ENCODE measurements at places on chromosomes 2 and 18. TPM values are rescaled to one million over a fixed set of nuclear protein-coding genes. Genes with fewer than 3 reads are reported as not detected.

DNA sequence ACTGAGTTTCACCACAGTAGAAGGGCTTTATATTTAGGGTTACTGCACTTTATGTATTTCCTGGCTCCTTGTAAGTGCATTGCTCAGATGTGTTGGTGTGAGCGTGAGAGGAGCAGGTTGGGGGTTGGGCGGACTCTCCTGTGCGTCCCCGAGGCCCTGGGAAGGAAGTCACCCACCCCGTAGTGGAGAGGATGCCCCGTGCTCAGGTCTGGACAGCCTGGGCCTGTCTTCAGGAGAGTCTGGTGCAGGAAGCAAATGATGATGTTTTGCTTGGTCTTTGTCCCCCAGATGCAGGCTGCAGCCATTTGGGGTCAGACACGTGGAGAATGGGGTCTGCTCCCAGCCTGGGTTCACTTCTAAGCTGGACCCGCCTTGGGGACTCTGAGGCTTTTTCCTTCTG is 182.8 kb downstream of the LDLRAD4 start:
- no peak overlapping the region for H3K27ac ChIP-seq
- H3K4me1 ChIP-seq, result no peaks in the 10 kb centered on the region
- H3K27me3 ChIP-seq, result no peaks in the 10 kb centered on the region
- DNase-seq, result no peak

DNA sequence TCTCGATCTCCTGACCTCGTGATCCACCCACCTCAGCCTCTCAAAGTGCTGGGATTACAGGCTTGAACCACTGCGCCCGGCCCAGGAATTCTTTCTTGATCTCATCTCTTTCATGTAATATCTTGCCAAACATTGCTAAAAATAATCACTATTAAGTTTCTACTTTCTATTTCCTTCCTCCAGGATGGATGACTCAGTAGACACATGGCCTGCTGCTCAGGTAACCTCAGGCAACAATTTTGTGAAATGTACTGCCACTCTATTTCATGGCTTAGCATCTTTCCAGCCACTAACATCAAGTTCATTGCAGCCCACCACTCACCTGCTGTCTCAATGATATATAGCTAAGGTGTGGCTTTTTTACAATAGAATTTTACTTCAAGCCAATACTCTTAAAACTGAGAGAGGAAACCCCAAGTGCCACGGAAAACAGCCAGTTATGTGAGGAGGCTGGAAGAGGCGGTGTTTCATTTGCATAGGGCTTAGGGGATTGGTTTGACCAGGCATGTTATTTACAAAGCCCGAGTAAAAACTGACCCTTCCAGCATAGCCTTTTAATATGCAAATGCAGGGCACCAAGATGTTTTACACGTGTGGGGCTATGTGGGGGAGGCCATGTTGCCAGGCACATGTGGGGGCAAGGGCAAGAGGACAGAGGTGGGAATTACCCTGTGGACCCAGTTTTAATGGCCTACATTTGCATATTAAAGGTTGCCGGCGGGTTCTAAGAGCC is 11.3 kb upstream of the SUMO1 start:
- no peaks in the 10 kb centered on the region for H3K27me3 ChIP-seq
- no peaks in the 10 kb centered on the region for H3K36me3 ChIP-seq
- H3K27ac ChIP-seq, result no peak overlapping the region
- no peaks in the 10 kb centered on the region for H3K4me1 ChIP-seq

DNA sequence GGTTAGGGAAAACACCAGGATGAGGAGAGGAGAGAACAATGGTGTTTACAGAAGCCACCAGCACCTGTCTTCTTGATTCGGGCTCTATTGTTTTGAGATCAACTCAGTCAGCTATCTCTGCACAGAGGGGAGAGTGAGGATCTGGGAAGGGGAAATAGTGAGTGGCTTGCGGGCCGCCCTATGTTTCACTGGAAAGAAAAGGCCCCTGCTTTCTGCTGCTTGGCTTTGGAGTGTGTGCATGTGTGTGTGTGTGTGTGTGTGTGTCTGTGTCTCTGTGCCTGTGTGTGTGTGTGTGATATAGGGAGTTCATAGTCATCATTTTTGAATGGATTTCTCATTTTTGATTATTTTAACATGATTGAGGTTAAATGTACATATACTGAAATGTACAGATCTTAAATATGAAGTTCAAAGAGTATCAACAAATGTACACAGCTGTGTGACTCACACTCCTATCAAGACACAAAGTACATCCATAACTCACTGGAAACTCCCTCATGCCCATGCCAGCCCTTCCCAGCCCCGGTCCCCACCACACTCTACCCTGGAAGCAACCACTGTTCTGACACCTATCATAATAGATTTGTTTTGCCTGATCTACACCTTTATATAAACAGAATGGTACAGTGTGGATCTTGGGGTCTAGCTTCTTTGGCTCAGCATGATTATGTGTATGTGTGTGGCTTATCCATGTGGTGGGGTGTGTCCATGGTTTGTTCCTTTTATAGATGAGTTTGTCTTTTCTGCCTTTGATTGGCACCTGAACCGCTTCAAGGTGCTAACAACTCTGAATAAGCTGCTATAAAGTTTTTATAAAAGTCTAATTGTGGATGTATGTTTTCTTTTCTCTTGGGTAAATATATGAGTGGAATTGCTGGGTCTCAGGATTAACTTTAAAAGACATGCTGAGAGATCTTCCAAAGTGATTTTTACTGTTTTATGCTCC is 258.3 kb downstream of the SETBP1 start:
- H3K36me3 ChIP-seq, result no peaks in the 10 kb centered on the region
- no peaks in the 10 kb centered on the region for H3K4me1 ChIP-seq
- DNase-seq, result no peak
- no peak overlapping the region for H3K4me3 ChIP-seq

- H3K36me3 ChIP-seq, result no peaks in the 10 kb centered on the region
- no peaks in the 10 kb centered on the region for H3K4me1 ChIP-seq
- DNase-seq, result no peak
- no peak overlapping the region for H3K4me3 ChIP-seq
- H3K27me3 ChIP-seq, result no peaks in the 10 kb centered on the region
These were observed 515.4 kb upstream of the SOX11 start for GRCh38 chr2:5176764-5177163.

The CAPN14 gene
- polyA plus RNA-seq, result 0.36 TPM

- no peak overlapping the region for H3K4me3 ChIP-seq
- no peaks in the 10 kb centered on the region for H3K4me1 ChIP-seq
- H3K27ac ChIP-seq, result no peak overlapping the region
- H3K27me3 ChIP-seq, result no peaks in the 10 kb centered on the region
- DNase-seq, result no peak
These were observed 80.5 kb downstream of the NRXN1 start for GRCh38 chr2:50951437-50951836.

The EFEMP1 gene
- not detected for polyA plus RNA-seq

GRCh38 chr18:51862051-51862715 is 477.8 kb upstream of the DCC start:
- no peaks in the 10 kb centered on the region for H3K27me3 ChIP-seq
- no peaks in the 10 kb centered on the region for H3K4me1 ChIP-seq
- H3K27ac ChIP-seq, result no peak overlapping the region
- no peak overlapping the region for H3K4me3 ChIP-seq

The RMDN2 gene
- 3.1 TPM for polyA plus RNA-seq

GRCh38 chr2:201433394-201433995 is 17.8 kb downstream of the TRAK2 start:
- no peak overlapping the region for H3K4me3 ChIP-seq
- H3K36me3 ChIP-seq, result no peaks in the 10 kb centered on the region
- no peaks in the 10 kb centered on the region for H3K27me3 ChIP-seq
- no peak overlapping the region for H3K27ac ChIP-seq
- peaks cover 52% of the 10 kb centered on the region for H3K4me1 ChIP-seq

The TMEM169 gene
- 2.4 TPM for polyA plus RNA-seq

GRCh38 chr2:219118504-219118903 is 42.1 kb downstream of the NHEJ1 start:
- no peaks in the 10 kb centered on the region for H3K27me3 ChIP-seq
- H3K27ac ChIP-seq, result no peak overlapping the region
- H3K4me3 ChIP-seq, result no peak overlapping the region
- DNase-seq, result no peak
- H3K36me3 ChIP-seq, result no peaks in the 10 kb centered on the region

GRCh38 chr2:26711457-26712161 is 19.1 kb downstream of the KCNK3 start:
- no peak overlapping the region for H3K4me3 ChIP-seq
- no peak for DNase-seq
- H3K4me1 ChIP-seq, result no peaks in the 10 kb centered on the region
- no peaks in the 10 kb centered on the region for H3K27me3 ChIP-seq
- no peak overlapping the region for H3K27ac ChIP-seq

The CIB4 gene
- not detected for polyA plus RNA-seq

DNA sequence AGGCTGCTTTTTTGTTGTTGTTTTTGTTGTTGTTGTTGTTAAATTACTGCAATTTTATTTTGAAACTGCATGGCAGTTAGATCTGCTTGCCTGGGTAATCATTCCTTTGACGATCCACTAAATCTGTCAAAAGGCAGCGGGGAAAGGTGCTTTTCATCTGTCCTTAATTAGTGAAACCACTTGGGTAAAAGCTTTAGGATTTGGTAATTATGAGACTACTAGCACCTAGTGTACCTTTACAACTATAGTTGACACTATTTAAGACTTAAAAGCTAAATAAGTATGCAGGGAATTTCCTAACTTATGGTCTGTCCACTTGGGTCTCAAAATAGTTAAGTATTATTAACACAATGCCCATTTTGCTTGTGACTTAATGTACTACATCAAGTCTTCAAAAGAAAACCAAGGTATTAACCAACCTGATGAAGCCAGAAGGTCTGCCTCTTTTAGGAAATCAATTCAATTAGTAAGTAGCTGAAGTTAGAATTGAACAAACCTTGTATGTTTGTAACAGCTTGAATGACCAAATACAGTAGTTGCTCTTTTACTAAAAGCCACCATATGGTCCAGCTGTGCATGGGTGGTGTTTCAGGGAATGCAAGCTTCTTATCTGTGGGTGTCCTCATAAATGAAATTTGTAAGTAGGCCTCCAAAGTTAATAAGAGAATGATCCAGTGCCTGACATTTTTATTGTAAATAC is 44.8 kb downstream of the NAB1 start:
- no peak overlapping the region for H3K4me3 ChIP-seq
- H3K27me3 ChIP-seq, result no peaks in the 10 kb centered on the region
- no peaks in the 10 kb centered on the region for H3K4me1 ChIP-seq
- no peak for DNase-seq

- no peak overlapping the region for H3K4me3 ChIP-seq
- no peak for DNase-seq
- H3K4me1 ChIP-seq, result no peaks in the 10 kb centered on the region
- no peaks in the 10 kb centered on the region for H3K27me3 ChIP-seq
These were observed 247.6 kb downstream of the SLC8A1 start for GRCh38 chr2:40204268-40204667.

DNA sequence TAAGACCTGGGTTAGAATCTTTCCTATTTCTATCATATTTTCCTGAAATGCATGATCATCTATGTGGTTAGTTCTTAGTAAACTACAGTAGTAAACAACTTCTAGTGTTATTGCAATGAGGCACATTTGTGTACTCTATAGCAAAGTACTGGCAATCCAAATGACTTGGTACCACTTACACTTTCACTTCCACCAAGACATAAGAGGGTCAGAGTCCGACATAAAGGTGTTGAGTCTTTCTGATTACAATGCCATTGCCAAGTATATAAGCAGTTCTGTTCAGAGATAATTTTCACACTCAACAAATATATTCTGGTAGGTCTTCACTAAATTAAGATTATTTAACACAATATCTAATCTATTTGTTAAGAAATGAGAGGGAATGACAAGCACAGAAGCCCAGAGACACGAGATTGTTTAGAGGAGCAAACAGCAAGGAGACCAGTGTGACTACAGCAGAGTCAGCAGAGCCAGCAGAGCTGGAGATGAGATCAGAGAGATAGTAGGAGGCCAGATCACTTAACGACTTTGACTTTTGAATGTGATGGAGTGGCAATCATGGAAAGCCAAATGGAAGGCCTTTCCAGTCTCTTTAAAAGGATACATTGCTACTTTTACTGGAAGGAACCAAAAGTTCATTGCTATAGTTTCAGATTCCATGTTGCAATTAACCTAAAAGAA is 27.5 kb downstream of the SOS1 start:
- no peak overlapping the region for H3K27ac ChIP-seq
- H3K4me1 ChIP-seq, result peaks cover 39% of the 10 kb centered on the region
- no peak overlapping the region for H3K4me3 ChIP-seq
- no peaks in the 10 kb centered on the region for H3K36me3 ChIP-seq

Measured in CD4-positive, alpha-beta memory T cell (primary cell).